ENCODE measurements at places on chromosomes 3 and 15. TPM values are rescaled to one million over a fixed set of nuclear protein-coding genes. Genes with fewer than 3 reads are reported as not detected.

MESP2 gene
- polyA plus RNA-seq, result 0.21 TPM

ACTC1 gene
- not detected for polyA plus RNA-seq

NAALADL2 gene
- 1.2 TPM for polyA plus RNA-seq

SLC28A2 gene
- polyA plus RNA-seq, result not detected

- no peak for DNase-seq
- no peaks in the 10 kb centered on the region for H3K36me3 ChIP-seq
- H3K4me1 ChIP-seq, result peaks cover 14% of the 10 kb centered on the region
- H3K27me3 ChIP-seq, result no peaks in the 10 kb centered on the region
- no peak overlapping the region for H3K27ac ChIP-seq
- no peak overlapping the region for H3K4me3 ChIP-seq
Measured at GRCh38 chr3:171378586-171378985, 81.6 kb downstream of the TNIK start.

GRCh38 chr15:48929661-48930060 is 34.1 kb downstream of the SHC4 start:
- DNase-seq, result no peak
- H3K27ac ChIP-seq, result peak overlapping the region; percentile 51
- peaks cover 31% of the 10 kb centered on the region for H3K4me1 ChIP-seq
- no peaks in the 10 kb centered on the region for H3K27me3 ChIP-seq
- H3K4me3 ChIP-seq, result no peak overlapping the region

GDPGP1 gene
- polyA plus RNA-seq, result 2.2 TPM

SERPINI2 gene
- polyA plus RNA-seq, result not detected

GRCh38 chr3:197260491-197261163 is 37.8 kb downstream of the DLG1 start:
- peaks cover 15% of the 10 kb centered on the region for H3K36me3 ChIP-seq
- H3K27ac ChIP-seq, result no peak overlapping the region
- no peaks in the 10 kb centered on the region for H3K27me3 ChIP-seq
- no peak for DNase-seq
- peaks cover 2% of the 10 kb centered on the region for H3K4me1 ChIP-seq
- H3K4me3 ChIP-seq, result no peak overlapping the region

- DNase-seq, result no peak
- peaks cover 5% of the 10 kb centered on the region for H3K36me3 ChIP-seq
- no peaks in the 10 kb centered on the region for H3K27me3 ChIP-seq
- no peak overlapping the region for H3K27ac ChIP-seq
Measured at GRCh38 chr3:129485721-129486663, 42.4 kb upstream of the RHO start.

DNA sequence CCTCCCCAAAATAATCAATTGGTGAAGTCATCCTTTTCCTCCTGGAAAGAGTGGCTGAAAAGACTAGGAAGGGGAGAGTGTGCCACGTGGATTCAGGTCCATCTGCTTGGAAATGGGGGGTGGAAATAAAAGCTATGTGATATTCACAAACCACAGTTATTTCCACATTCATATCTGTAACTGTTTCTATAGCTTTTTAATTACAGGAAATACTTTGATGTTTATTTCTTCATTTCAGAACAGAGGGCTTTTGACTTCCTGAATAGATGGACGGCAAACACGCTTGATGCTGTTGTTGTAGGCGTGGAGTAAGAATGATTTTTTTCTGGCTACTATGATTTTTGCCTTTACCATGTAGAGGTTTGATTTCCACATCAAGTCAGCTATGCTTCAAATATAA is 10.1 kb downstream of the AADACL2 start:
- no peak for DNase-seq
- H3K36me3 ChIP-seq, result no peaks in the 10 kb centered on the region
- H3K27ac ChIP-seq, result no peak overlapping the region
- H3K27me3 ChIP-seq, result no peaks in the 10 kb centered on the region
- H3K4me3 ChIP-seq, result no peak overlapping the region

- H3K27me3 ChIP-seq, result no peaks in the 10 kb centered on the region
- no peak overlapping the region for H3K27ac ChIP-seq
- no peaks in the 10 kb centered on the region for H3K4me1 ChIP-seq
- DNase-seq, result no peak
- no peaks in the 10 kb centered on the region for H3K36me3 ChIP-seq
Measured at GRCh38 chr15:70235347-70235746, 137.6 kb upstream of the TLE3 start.

- H3K4me1 ChIP-seq, result no peaks in the 10 kb centered on the region
- DNase-seq, result no peak
- H3K27ac ChIP-seq, result no peak overlapping the region
- H3K27me3 ChIP-seq, result no peaks in the 10 kb centered on the region
Measured at GRCh38 chr3:65897766-65898165, 141.0 kb downstream of the MAGI1 start.

MASP1 gene
- not detected for polyA plus RNA-seq
